IMR-90 (cell line): ENCODE measurements at places on chromosomes 1 and 21. TPM values are rescaled to one million over a fixed set of nuclear protein-coding genes. Genes with fewer than 3 reads are reported as not detected.

The HSD3B2 gene
- not detected in 2 replicates for polyA plus RNA-seq

The CSF1 gene
- polyA plus RNA-seq, result 22.0 and 25.6 TPM in 2 replicates

GRCh38 chr1:203083463-203083921 lies 2.3 kb downstream of the MYOG start:
- no peak for DNase-seq

GRCh38 chr21:42414928-42415769 lies 11.4 kb downstream of the UBASH3A start:
- peak; percentile 78 for DNase-seq

- DNase-seq, result no peak
These were observed 3.5 kb downstream of the ABCB10 start for GRCh38 chr1:229554886-229555621.

GRCh38 chr1:181656491-181656890 lies 173.2 kb downstream of the CACNA1E start:
- no peak for DNase-seq

GRCh38 chr1:33424205-33424604 lies 6.7 kb downstream of the PHC2 start:
- DNase-seq, result peak; percentile 57

- DNase-seq, result peak; percentile 96
These were observed 17.1 kb downstream of the SOAT1 start for GRCh38 chr1:179310721-179311120.

GRCh38 chr1:25735956-25736529 lies 64.0 kb upstream of the SELENON start:
- no peak for DNase-seq
